ENCODE measurements at places on chromosomes 1 and 21.

GRCh38 chr1:57674801-57675200 is 250.9 kb upstream of the DAB1 start:
- no peak for DNase-seq

GRCh38 chr1:66678146-66678545 is 74.1 kb upstream of the DYNLT5 start:
- DNase-seq, result no peak

DNA sequence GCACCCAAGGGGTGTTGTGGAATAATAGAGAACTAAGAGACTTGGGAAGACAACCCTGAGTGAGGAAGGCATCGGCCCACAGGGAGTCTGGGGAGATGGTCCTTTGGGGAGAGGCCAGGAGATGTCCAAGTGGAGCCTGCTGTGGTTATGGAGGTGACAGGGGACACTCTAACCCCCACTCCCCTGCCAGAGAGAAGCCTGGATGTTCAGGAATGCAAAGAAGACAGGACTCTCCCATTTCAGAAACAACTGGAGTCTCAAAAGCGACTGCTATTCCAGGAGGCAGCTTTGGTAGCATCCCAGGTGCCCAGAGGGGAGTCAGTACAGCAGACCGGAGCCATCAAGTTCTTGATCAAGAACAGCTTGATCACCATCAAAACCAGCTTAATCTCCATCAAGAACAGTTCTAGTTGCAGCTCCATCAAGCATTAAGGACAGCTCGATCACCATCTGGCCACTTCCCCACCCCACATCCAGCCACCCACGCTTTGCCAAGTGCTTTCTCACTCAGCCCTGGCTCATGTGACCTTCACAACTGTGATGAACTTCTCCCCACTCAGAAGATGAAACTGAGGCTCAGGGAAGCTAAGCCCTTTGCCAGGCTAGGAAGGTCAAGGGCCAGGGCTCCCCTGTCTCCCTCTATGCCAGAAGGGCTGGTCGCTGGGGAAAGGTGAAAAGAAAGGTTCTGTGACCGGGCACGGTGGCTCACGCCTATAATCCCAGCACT is 743 bp downstream of the CD52 start:
- DNase-seq, result no peak

- DNase-seq, result peak; percentile 64
Observed at GRCh38 chr1:216457356-216457755, 34.1 kb upstream of the USH2A start.

GRCh38 chr1:47782414-47783166 is 214.6 kb downstream of the TRABD2B start:
- peak; percentile 54 for DNase-seq

GRCh38 chr1:60697204-60697994 is 385.0 kb upstream of the NFIA start:
- peak; percentile 41 for DNase-seq

GRCh38 chr1:68538941-68539340 is 42.1 kb upstream of the DEPDC1 start:
- DNase-seq, result no peak

- DNase-seq, result no peak
Observed at GRCh38 chr1:26373281-26373680, 731 bp upstream of the ZNF683 start.

DNA sequence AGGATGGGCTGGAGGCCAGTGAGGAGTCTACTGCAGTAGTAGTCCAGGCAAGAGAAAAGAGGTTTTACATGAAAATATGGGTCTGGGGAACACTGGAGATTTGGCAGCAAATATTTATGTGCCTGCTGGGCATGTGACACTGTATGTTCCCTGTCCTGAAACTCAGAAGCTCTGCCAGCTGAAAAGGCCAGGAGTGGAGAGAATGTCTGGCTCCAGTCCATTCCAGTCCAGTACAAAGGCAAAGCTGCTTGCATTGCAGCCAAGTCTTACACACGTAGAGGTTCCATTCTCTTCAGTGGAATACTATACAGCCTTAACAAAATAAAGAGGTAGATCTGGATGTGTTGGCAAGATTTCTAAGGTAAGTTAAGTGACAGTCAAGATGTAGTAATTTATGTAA is 7.5 kb upstream of the YBX1 start:
- no peak for DNase-seq

GRCh38 chr1:27359822-27360158 is 7.0 kb downstream of the MAP3K6 start:
- no peak for DNase-seq

GRCh38 chr1:205791568-205792180 is 16.4 kb upstream of the RAB29 start:
- peak; percentile 75 for DNase-seq

DNA sequence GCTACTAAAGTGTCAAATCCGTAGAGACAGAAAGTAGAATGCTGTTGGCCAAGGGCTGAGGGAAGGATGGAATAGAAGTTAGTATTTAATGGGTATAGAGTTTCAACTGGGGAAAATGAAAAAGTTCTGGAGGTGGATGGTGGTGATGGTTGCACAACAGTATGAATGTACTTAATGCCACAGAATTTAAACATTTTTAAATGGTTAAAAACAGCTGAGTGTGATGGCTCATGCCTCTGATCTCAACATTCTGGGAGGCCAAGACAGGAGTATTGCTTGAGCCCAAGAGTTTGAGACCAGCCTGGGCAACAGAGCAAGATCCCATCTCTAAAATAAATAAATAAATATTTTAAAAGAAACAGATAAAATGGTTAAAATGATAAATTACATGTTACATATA is 44.5 kb downstream of the PIK3R3 start:
- peak; percentile 41 for DNase-seq

DNA sequence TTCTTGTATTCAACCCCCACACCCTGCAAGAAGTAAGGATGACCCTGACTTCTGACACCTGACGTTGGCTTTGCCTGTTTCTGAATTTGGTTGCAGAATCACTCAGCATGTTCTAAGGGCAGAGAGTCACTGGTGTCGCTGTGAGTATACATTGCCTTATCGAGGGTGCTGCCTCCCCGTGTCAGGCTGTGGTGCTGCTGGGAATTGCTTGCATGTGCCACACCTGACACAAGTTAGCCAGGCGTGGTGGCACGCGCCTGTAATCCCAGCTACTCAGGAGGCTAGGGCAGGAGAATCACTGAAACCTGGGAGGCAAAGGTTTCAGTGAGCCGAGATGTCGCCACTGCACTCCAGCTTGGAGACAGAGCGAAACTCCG is 45.9 kb downstream of the WDR4 start:
- peak; percentile 12 for DNase-seq

- DNase-seq, result no peak
Observed at GRCh38 chr1:196976278-196976677, 1.1 kb upstream of the CFHR5 start.

DNA sequence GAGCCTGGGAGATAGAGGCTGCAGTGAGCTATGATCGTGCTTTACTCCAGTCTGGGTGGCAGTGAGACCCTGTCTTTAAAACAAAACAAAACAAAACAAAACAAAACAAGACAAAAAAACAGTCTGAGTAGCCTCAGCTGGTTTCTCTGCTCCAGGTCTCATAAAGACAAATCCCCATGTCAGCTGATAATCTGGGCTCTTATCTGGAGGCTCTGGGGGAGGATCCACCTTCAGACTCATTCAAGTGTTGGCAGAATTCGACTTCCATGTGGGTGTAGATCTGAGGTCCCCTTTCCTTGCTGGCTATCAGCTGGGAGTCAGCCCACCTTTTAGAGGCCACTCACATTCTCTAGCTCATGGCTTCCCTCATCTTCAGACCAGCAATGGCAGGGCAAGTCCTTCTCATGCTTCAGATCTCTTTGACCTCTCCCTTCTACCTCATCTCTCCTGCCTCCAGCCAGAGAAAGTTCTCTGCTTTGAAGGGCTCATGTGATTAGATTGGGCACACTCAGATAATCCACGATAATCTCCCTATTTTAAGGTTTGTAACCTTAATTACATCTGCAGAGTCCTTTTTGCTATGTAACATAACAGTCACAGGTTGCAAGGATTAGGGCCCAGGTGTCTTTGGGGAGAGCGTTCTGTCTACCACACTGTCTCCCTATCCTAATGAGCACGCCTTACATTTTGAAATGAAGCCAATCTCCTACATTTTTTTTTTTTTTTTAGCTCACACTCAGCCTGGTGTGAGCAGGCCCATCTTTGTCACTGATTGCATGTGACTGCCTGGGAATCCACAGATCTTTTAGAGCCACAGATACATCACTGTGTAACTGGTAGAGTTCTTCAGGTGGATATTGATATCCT is 7.5 kb upstream of the PYCR2 start:
- DNase-seq, result no peak

GRCh38 chr1:167973832-167974231 is 37.0 kb upstream of the MPC2 start:
- DNase-seq, result no peak

- DNase-seq, result no peak
Observed at GRCh38 chr1:55993646-55994318, 585.6 kb downstream of the PLPP3 start.

GRCh38 chr1:10267319-10267718 is 56.9 kb downstream of the KIF1B start:
- no peak for DNase-seq

DNA sequence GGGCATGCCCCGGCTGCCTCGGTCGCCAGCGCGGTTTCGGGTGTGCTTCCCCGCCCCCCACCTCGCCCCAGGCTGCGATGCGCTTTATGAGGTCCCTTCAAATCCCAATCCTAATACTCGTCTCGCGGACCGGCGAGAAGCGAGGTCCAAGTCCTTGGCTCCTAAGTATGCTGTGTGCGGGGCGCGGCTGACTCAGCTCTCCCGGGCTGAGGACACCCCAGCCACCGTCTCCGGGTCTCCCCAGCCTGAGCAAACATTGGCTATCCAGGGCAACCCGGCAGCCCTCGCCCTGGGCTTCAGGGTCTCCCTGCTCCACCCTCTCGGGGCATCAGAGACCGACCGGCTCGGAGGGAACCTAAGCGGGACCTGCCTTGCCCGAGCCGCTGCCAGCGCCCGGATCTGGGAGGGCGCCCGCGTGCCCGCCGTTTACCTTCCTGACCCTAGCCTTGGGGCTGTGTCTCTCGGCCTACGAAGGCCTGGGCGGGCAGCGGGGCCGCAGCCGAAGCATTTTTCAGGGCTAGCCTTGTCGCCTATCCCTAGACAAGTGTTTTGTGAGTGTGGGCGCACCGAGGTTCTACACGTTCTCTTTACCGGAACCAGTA is 1.2 kb downstream of the ITPKB start:
- peak; percentile 32 for DNase-seq

GRCh38 chr21:22670148-22670547 is 1671.9 kb downstream of the NCAM2 start:
- no peak for DNase-seq

DNA sequence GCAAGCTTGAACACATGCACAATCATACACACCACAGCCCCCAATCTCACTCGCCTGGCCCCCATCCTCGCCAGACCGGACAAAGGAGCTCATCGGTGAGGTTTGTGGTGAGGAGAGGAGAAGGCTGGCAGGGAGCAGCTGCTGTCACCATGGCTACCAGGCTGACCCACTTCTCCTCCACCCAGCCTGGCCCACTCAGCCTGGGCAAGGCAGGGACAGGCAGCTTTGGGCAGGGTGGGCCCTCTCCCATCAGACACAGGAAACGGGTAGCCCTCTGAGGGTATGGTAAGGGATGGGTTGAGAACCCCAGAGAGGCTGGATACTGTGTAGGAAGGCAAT is 15.9 kb downstream of the RIMS3 start:
- no peak for DNase-seq

DNA sequence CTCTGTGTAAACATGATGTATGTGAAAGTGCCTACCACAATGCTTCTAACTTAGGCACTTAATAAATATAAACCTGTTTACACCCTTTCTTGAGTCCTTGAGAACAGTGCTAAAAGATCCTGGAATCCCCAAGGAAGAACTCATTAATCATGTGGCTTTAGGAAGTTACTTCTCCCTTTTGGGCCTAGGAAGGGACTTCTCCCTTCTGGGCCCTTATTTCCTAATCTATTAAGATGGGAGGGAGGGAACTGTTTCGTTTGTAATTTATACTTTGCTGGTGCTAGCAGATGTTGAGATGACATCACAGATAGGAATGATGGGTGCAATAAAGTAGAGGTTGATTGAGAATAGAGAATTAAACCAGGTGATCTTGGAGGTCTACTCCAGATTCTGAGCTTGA is 1.2 kb downstream of the BTF3L4 start:
- DNase-seq, result peak; percentile 19

- DNase-seq, result peak; percentile 99
Observed at GRCh38 chr1:178536844-178537371, 24.0 kb downstream of the TEX35 start.

GRCh38 chr1:159421821-159422220 is 10.2 kb upstream of the OR10J4 start:
- DNase-seq, result no peak

GRCh38 chr1:19625291-19625937 is 18.7 kb upstream of the NBL1 start:
- no peak for DNase-seq

GRCh38 chr1:238895911-238896310 is 490.5 kb upstream of the CHRM3 start:
- DNase-seq, result no peak

GRCh38 chr1:109513110-109513710 is 3.7 kb upstream of the AMIGO1 start:
- no peak for DNase-seq

GRCh38 chr1:40898431-40898901 is 36.3 kb upstream of the CITED4 start:
- peak; percentile 70 for DNase-seq

DNA sequence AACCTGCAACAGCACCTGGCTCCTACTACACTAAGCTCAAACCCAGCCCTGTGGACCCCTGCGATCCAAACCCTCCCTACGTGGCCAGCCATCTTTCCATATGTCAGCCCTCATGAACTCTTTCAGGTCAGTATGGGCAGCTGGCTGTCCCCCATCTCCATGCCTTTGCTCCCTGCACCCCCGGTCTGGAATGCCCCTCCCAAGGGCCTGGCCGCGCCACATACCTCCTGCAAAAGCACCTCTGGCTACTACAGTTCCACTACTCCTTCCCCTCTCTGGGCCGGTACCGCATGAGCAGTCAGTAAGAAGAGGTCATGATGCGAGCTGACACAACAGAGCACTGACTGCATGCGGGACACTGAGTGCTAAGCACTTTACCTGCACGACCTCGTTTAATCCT is 10.0 kb upstream of the TAGLN2 start:
- no peak for DNase-seq

DNA sequence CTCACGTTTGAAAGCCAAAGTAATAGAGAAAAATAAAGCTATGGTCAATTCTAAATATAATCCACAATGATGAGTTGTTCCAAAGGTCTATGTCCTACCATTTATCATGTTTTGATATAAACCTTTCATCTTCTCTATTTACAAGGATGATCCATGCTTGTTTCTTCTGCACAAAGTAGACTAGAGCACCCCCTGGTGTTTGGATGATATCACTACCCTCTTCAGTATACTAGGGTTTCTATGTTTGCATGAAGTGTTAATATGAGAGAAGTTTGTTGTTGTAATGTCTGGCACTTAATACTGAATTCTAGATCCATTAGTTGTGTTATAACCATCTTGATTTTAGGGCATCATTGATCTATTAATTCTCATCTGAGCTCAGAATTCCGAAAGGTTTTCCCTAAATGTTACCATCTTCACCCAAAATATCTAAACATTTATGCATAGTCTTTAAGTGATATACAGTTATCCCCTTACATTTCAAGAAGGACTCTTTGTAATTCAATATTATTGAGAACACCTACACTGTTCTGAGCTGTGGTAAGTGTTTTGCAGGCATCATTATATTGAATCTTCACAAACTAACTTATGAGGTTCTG is 21.1 kb downstream of the CLDN8 start:
- peak; percentile 74 for DNase-seq

Data from choroid plexus epithelial cell (primary cell).